ENCODE measurements at places on chromosomes 4 and X.
A peak's percentile ranks its signal among the peaks of the same experiment; 100 is the strongest.

- no peak for DNase-seq
These were observed 84.5 kb downstream of the CT47B1 start for GRCh38 chrX:120791013-120791643.

- DNase-seq: no peak
These were observed 96.4 kb upstream of the SMIM10 start for GRCh38 chrX:134894373-134894895.

DNA sequence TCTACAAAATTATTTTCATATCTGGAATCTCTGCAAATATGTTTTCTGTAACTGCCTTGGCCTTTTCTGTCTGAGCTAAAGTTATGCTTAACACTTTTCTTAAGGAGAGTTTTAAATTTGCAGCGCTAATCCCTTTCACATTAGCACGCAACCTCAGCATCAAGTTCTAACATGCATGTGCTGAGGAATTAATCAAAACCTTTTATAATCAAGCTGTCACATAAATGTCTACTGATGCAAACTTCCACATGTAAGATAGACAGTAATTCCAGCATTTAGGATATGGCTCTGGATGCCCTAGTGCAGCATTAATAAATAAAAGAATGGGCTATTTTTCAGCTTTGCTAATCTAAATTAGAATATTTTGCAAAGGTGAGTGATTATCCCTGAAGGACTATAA is 17.5 kb upstream of the NEIL3 start:
- DNase-seq: no peak

- DNase-seq: no peak
These were observed 123.3 kb downstream of the MBNL3 start for GRCh38 chrX:132365490-132365889.

DNA sequence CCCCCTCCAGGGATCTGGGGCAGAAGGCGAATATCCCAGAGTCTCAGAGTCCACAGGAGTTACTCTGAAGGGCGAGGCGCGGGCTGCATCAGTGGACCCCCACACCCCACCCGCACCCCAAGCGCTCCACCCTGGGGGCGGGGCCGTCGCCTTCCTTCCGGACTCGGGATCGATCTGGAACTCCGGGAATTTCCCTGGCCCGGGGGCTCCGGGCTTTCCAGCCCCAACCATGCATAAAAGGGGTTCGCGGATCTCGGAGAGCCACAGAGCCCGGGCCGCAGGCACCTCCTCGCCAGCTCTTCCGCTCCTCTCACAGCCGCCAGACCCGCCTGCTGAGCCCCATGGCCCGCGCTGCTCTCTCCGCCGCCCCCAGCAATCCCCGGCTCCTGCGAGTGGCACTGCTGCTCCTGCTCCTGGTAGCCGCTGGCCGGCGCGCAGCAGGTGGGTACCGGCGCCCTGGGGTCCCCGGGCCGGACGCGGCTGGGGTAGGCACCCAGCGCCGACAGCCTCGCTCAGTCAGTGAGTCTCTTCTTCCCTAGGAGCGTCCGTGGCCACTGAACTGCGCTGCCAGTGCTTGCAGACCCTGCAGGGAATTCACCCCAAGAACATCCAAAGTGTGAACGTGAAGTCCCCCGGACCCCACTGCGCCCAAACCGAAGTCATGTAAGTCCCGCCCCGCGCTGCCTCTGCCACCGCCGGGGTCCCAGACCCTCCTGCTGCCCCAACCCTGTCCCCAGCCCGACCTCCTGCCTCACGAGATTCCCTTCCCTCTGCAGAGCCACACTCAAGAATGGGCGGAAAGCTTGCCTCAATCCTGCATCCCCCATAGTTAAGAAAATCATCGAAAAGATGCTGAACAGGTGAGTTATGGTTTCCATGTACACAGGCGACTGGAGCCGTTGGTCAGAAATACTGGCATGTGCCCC is at the start of gene CXCL1:
Gene CXCL1, plus strand, starts transcription at position 264 of the 926 bp plus-strand sequence. Its CDS starts 78 bp downstream, at position 342.
- no peak for DNase-seq

DNA sequence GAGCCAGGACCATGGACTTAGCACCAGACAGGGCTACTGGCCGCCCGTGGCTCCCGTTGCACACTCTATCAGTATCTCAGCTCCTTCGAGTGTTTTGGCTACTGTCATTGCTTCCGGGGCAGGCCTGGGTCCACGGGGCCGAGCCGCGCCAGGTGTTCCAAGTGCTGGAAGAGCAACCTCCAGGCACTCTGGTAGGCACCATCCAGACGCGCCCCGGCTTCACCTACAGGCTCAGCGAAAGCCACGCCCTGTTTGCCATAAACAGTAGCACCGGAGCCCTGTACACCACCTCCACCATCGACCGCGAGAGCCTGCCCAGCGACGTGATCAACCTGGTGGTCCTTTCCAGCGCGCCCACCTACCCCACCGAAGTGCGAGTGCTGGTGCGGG is 1.6 kb downstream of the FAT4 start:
- DNase-seq: peak; percentile 57

DNA sequence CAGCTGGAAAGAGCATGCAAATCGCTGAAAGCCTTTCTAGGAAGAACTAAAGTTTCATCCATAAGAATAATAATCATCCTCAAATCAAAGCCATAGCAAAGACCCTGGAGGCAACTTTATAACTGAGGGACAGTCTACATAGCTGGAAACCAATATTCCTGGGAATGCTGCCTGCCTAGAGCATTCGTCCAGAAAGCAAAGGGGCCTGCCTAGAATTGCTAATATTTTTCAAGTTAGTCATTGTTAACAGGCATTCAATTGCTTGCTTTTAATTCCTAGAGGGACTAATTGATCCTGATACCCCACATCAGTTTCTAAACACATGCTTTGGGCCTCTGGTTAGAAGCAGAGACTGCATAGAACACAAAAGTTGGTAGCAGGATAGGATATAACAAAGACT is 4.2 kb upstream of the PPARGC1A start:
- no peak for DNase-seq

GRCh38 chrX:153800177-153800722 is 5.8 kb downstream of the SSR4 start:
- DNase-seq: no peak

DNA sequence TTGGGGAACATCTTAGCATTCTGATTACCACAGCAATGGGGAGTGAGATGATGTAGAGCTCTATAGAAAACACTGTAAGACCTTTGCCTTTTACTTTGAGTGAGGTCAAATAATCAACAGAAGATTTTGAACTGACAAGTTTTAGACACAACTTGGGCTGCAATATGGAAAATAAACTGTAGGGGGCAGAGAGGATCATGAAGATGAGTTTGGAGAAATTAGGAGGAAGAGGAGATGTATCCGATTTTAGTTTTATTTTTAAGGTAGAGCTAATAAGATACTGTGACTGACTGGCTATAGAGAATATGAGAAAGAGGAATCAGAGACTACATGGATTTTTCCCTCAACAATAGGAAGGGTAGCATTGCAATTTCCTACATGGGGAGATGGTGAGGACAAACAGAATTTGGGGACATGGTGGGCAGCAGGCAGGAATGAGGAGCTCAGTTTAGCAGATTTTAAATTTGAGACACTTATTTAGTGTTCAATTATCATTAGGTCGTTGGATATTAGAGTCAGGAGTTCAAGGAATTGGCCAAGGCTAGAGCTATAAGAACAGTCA is 563.1 kb downstream of the INPP4B start:
- no peak for DNase-seq

GRCh38 chrX:132127743-132128142 is at the start of gene FRMD7:
Gene FRMD7 (minus strand): TSS chrX:132128020. CDS start chrX:132127844, 176 bp downstream.
- no peak for DNase-seq

DNA sequence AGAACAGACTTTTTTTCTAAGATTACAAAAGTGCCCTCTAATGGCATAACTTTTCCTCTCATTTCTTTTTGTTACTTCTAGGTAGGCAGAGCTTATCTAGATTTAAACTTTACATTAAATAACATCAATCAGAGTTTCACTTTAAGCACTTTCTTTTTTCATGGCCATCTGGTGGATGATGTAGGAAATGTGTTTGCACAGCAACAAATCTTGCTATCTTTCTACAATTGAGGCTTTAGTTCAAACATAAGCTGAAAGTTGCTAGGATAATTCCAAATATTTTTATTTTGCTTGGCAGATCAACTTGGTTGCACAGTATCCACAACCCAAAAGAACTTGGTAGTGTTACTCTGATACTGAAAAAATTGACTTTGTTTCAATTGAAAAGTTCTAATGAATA is 22.0 kb downstream of the NDNF start:
- no peak for DNase-seq

DNA sequence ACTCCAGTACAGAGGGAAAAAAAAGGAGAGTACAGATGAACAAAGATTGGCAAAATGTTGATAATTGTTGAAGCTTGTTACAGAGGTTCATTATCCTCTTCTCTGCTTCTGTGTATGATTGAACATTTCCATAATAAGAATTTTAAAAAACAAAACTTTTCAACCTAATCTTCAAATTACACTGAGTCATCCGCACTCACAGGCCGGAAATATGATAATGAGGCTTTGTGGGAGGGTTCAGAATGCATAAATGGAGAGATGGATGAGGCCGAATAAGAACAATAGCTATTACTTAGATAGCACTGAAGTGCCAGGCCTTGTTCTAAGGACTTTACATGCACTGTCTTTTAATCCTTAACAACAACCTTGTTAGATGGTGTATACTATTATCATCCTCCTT is 4.6 kb upstream of the ERCC6L start:
- no peak for DNase-seq

GRCh38 chr4:29002151-29002550 is 1718.0 kb upstream of the PCDH7 start:
- DNase-seq: no peak

DNA sequence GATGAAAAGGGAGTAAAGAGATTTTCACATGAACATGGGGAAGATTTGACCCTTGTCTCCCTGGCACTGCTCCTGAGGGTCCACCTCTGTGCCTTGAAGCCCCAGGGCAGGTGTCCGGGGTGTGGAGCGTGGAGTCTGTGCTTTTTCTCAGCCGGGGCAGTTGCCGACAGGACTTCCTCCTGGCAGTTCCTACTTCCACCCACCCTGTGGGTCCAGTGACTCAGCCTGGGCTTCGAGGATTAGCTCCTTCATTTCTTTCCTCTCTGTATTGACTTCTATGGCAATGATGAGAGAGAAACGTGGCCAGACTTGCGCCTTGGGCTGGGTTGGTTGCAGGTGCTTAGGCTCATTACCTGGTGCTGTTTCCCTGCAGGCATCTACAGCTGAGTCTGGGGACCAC is 35.9 kb upstream of the CLCN4 start:
- DNase-seq: no peak

DNA sequence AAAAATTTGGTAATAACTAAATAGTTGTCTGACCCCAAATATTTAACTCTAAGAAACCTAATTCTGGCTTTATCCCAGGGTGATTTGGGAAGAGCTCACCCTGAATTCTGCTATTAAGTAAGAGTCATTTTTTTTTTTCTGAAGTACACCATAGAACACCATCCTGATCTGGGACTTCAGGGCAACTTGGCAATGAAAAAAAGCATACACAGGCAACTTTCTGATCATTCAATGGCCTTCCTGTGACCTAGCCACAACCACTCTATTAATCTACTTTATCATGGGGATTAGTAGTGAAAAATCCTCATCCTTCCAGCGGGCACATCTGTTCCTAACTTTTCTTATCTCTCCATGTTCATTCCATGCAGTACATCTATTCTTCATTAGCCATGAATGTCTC is 333.2 kb upstream of the MAD2L1 start:
- no peak for DNase-seq

DNA sequence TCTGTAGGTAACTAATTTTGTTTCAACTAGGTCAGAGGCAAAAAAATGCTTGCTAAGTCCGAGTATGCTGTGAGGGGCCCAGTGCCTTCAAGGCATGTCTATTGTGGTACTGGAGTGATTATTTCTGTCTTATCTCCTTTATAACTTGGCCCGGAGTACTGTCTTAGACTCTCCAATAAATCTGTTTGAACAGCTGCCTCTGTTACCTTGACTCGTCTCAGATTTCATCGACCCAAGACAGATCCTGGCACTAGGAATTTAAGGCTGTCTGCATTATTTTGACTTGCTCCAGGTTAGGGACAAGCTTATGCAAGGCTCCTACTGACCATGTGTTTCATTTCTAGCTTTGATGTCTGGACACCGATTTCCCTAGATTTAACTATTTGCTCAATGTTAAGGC is 41.1 kb upstream of the NKAP start:
- DNase-seq: no peak

- DNase-seq: no peak
These were observed 526.4 kb upstream of the PRKX start for GRCh38 chrX:4239650-4240540.

- DNase-seq: no peak
These were observed 128.6 kb upstream of the NPY2R start for GRCh38 chr4:155079871-155080270.

DNA sequence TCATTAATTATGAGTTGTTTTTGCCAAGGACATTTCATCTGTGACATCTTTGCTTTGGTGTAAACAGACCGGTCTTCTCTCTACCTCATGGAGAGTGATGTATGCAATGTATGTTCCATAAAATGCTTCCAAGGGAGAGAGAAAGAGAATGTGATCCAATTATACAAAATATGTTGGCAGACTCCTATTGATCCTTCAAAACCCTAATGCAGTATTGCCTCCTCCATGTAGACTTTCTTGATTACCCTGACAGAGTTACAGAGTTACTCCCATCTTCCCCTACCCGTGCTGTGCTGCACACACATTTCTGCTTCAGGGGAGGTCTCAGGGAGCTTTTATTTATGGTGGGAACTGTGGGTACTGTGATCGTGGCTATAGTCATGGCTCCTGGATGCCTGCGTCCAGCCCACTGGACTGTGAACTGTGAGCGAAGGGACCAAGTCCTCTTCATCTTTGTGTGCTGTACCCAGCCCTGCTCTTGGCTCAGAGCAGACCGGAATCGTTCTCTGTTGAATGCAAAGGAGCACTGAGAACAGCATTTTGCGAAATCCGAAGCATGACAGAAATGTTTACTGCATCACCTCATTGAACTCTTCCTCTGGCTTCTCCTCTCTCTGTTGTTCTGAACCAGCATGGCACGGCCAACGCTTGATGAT is 32.7 kb downstream of the SORCS2 start:
- DNase-seq: no peak

DNA sequence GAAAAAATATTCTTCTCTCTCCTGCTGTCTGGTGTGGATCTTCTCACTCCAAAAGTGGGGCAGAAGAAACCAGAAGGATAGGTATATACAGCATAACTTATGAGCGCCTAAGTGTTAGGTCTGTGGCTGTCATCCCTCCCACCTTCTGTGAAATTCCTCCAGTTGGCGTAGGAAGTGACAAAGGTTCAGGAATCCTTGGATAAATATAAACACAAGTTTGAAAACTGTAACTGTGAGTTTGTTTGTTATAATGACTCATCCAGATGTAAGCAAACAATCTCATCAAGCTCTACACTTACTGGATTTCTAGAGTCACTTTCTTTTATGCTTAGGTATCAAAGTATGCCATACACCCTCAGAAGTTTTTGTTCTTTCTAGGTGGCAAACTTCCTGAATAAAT is 405.2 kb downstream of the FAT4 start:
- no peak for DNase-seq

GRCh38 chr4:8836664-8837171 is 34.9 kb downstream of the HMX1 start:
- peak; percentile 21 for DNase-seq

- no peak for DNase-seq
These were observed 201.5 kb upstream of the GATB start for GRCh38 chr4:151962138-151962823.

DNA sequence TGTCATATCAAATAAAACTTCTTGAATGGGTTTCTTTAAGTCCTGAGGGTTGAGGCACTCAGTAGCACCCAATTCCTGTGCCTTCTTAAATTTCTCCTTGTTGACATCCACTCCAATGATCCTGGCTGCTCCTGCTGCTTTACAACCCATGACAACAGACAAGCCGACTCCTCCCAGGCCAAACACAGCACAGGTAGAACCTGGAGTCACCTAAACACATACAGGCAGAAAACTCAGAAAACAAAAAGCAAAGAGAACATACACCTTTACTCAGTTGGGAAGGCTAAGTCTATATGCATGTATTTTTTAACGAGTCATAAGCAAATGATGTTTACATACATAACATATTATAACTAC is 10.3 kb downstream of the ADH6 start:
- DNase-seq: no peak

All from activated CD8-positive, alpha-beta memory T cell treated with anti-CD3 and anti-CD28 coated beads for 24 hours (primary cell).